LoVo (cell line): ENCODE measurements at places on chromosomes 12 and 14.

- no peak for DNase-seq
Observed at GRCh38 chr14:80764921-80765507, 176.5 kb downstream of the CEP128 start.

GRCh38 chr12:28570811-28571210, 380.6 kb downstream of the CCDC91 start:
- no peak for DNase-seq

DNA sequence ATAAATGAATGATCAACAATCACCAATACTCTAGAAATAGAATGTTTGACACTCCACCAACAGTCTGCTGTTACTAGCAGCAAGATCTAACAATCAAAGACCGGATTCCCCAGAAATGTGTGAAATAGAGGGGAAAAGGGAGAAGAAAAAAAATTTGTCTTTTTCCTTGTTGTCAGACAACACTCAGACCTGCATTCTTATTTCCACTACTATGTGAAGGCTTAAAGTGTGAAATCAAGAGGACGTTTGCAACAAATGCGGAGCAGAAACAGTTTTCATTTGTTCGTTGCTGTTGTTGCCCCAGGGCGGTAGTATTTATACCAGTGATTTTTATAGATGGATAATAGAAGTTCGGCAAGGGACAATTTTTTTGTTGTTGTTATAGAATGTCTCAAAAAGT, 9.2 kb downstream of the NKX2-1 start:
- no peak for DNase-seq

DNA sequence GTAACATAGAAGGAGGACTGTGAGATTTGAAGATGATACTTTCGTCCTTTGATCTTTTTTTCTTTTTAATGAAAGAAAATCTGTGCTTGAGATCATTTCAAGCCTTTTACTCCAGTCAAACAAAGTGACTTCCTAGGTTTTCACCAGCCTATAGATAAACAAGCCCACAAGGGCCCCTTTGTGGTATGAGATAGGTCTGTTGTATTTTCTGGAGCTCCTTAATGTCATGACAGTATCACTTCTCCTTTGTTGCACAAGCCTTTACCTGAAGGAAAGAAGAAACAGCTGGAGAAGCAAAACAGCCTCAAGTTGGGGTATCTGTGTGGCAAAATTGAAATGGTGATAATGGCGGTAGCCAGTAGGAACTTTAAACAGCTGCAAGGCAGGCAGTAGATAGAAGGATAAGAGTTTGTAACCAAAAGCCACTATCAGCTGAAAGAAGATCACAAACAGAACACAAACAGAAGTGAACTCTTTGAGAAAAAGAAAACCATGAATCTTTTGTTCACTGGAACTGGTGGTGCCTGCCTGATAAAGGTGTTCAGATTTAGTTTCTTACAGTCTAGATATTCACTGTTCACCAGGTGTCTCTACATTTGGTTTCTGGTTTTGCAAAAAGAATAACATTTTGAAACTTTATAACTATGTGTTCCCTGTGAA, 96.8 kb downstream of the LGR5 start:
- no peak for DNase-seq
